ENCODE measurements at places on chromosomes 11 and 22.

DNA sequence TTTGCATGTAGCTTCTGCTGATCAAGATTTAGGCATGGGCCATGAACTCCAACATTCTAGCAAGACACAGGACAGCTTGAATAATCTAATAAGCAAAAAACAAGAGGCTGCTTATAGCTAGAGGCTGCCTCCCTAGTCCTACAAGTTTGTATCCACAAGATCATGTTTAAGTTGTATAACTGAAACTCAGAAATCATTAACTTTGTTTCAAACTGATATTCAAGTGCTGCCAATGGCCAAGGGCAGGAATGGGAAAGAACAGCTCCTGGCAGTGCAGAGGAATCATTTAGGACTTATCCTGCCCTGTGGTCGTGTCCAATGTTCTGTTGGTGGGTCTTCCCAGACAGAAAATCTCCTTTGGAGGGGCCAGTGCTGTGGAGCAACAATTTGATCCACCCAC, 209.6 kb upstream of the DDI1 start:
- DNase-seq = no peak

- no peak for DNase-seq
Measured at GRCh38 chr22:42704896-42705295, 15.8 kb downstream of the A4GALT start.

GRCh38 chr11:790721-791564, 1.1 kb upstream of the CEND1 start:
- DNase-seq = no peak

DNA sequence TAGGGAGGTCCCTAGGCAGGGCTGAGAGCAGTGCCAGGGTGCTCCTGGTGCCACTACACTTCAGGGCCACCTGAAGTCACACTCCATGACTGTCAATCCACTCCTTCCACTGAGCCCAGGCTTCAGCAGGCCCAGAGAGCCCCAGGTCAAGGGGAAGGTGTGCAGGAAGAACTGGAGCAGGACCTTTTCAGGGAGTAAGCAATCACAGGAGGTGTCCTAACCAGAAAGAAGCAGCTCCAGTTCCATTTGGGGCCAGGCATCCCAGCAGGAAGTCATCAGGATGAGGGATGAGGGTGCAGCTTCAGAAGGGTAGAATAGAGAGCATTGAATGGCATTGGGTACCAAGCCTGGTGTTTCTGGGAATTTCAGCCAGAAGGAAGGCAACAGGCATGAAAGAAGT, 556.5 kb downstream of the INSC start:
- DNase-seq = no peak

DNA sequence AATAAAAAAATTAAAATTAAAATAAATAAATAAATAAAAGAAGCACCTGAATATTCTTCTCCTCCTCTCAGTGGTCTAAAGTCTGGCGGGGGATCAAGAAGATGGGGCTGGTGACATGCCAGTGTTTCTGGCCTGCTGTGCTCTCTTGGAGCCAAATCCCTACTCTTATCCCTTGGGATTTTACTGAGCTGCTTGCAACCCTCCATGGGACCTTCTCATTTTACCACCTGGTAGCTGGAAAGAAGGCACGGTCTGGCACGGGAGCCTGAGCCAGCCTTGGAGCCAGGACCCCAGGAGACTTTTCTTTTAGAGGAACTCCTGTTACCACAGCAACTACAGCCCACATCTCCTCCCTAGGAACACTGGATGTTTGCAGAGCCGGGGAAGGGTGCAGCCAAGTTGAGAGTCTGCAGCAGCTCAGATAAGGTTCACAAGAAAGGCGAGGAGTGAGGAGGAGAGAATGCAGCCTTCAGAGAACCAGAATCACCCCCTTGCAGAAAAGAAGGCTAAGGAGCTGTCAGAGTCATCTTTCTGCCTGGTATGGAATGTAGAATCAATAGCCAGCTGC, 21.4 kb downstream of the CD6 start:
- DNase-seq = no peak

DNA sequence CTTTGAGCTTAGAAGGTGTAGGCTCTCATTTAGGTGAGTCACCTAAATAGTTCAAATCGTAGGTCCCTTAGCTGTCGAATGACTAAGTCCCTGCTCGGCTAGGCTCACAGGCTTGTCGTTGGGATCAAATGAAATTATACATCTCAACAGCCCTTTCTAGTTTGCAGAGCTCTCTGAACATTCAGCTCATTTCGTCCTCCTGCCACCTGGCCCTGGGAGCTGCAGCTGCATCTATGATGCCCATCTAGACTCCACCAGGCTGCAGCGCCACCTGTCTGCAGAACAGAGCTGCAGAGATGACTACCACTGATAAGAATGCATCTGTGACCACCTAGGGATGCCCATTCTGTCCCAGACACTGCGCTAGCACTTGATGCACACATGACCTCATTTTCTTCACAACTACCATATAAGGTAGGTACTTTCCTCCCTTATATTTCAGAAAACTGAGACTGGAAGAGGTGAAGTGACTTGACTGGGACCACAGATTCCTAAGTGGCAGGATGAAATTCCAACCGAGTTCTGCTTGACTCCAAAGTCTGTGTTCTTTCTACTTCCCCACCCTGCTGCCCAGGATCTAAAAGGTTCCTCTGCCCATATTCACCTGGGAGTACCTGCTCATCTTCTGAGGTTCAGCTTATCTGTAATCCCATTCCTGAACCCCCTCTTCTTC, 141.1 kb upstream of the NARS2 start:
- DNase-seq = no peak

DNA sequence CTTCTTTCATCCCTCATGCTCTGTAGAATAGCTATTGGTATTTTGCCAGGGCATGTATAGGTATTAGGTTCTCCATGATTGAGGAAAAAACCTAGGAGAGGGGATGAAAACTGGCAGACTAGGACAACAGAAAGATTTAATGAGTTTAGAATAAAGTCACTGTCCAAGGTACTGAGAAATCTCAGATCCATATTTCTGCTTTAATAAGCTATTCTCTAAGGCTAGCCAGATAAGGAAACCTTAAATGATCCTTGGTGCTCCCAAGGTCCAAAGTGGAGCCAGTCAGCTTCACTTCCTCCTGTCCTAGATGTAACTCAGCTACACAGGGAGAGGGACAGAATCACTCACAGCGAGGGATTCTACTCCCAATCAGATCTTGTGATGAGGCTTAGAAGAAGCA, 13.7 kb upstream of the CSNK2A3 start:
- DNase-seq = no peak

GRCh38 chr22:41352058-41352457, 29.7 kb upstream of the TEF start:
- no peak for DNase-seq

DNA sequence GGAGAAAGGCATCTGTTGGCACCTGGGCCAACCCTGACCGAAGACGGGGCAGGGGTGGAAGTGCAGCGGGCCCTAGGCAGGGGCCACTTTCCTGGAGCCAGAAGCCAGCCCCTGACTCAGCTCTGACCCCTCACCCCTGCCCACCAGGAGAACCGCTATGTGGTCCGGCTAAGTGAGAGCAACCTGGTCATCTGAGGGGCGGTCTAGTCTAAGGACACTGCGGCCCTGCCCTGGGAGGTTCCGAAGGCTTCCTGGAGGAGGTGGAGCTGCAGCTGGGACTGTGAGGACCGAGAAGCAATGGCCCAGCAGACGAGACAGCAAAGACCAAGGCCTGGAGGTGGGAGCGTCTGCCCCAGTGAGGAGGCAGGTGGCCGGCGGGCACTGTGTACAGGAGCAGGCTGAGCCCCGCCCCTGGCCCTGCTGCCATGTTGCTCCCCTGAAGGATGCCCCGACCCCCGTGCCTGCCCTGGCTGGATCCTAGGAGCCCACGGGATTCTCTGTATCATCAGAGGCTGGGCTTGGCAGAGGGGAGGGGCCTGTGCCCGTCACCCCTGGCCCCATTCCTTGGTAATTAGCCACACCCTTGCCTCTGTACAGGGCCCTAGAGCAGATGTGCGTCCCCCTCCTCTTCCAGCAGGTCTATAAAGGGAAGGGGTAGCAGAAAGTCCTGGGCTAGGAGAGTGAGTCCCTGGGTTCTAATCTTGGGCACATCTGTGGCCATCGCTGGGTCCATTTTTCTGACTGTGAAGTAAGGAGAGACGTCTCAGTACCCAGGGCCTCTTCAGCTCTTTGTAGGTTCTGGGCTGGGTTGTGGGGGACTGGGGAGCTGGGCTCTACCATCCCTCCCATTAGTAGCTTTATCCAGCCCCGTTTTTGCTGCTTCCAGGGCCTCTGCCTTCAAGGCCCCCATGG, 19.4 kb downstream of the RELT start:
- DNase-seq = no peak

DNA sequence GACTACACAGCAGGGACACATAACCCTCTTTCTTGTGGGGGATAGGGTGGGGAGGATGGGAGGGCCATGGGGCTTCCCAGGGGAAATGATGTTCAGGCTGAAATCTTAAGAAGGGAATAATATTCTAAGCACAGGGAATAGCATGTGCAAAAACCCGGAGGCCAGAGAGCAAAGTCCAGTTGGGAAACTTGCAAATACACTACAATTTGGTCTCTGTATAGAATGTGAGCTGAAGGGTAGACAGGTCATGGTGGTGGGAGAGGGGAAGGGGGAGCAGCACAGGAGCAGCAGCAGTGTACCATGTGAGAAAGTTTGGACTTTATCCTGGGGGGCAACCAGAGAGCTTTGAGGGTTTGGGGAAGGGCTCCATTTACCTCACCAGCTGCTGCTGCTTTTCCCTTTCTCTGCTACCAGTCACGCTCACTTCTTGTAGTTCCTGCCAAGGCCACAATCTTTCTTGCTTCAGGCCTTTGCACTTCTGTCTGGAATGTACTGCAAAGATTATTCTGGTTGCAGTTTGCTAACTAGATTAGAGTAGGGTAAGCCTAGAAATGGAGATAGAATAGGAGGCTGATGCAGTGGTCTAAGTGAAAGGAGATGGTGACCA, 43.0 kb downstream of the KREMEN1 start:
- DNase-seq = no peak

GRCh38 chr11:121225382-121225781, 67.2 kb upstream of the SC5D start:
- no peak for DNase-seq

GRCh38 chr22:26660961-26661578, 3.7 kb downstream of the MIAT start:
- DNase-seq = no peak

- no peak for DNase-seq
Measured at GRCh38 chr11:111684251-111684650, 81.9 kb downstream of the PPP2R1B start.

DNA sequence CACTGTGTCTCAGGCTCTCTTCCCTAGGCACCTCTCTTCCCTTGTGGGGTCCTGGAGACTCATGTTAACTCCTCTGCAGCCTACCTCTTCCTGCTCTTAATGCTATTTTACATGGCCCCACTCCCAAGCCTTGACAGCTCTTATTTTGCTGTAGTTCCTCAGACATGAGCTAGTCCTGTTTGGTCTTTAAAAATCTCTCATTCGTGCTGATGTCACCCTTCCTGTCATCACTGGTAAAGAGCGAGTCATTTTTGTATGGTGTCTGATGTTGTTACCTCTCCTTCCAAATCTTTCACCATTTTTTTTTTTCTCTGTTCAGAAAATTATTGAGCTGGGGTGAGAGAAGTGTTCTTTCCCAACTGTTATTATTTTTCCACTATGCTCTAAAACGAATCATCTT, 84.8 kb upstream of the ZBED5 start:
- no peak for DNase-seq

DNA sequence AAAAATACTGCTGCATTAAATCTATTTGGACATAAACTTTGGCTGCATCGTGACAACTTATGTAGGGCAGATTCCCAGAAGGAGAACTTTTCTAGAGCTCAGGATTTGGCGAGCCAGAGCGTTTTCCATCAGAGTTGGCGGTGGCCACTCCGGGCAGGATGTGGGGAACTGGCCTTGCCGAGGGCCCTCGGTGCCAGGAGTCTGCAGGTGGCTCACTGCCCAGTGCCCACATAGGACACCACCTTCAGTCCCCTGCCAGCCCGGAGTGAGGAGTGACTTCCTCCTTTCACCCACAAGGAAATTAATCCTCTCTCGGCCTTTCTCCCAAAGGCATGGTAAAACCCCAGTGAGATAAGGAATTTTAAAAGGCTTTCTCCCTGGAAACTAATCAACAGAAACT, 1.6 kb upstream of the LGALS2 start:
- no peak for DNase-seq

DNA sequence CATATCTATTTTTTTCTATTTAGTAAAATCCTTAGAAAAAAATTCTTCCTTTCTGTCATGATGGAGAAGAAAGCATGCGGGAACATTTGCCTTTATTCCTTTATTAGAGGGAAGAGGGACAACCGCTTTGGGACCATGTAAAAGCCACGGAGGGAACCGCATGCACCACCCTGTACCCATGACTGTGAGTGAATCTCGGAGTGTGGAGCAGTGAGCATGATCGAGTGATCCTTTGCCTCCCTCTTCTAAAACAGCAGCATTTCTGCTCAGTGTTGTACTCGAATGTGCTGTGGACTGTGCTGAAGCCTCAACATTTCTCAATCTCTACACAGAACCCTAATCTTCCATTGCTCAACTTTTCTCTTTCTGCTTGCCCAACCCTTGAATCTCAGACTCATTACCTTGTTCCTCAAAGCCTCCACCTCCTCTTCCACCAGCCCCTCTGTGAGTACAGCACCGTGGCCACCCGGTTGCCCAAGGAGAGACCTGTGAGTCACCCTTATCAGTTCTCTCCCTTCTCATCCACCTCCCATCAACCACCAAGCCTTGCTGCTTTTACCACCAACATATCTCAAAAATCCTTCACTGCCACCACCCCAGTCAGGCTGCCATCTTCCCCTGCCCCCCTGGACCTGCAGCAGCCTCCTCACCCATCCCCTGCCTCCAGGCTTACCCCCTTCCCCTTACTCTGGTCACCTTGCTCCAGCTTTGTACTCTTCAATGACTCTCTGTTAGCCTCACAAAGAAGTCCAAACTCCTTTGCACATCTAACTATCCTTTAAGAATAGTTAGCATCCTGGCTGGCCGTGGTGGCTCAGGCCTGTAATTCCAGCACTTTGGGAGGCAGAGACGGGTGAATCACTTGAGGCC, 103.1 kb downstream of the NAT10 start:
- DNase-seq = no peak

DNA sequence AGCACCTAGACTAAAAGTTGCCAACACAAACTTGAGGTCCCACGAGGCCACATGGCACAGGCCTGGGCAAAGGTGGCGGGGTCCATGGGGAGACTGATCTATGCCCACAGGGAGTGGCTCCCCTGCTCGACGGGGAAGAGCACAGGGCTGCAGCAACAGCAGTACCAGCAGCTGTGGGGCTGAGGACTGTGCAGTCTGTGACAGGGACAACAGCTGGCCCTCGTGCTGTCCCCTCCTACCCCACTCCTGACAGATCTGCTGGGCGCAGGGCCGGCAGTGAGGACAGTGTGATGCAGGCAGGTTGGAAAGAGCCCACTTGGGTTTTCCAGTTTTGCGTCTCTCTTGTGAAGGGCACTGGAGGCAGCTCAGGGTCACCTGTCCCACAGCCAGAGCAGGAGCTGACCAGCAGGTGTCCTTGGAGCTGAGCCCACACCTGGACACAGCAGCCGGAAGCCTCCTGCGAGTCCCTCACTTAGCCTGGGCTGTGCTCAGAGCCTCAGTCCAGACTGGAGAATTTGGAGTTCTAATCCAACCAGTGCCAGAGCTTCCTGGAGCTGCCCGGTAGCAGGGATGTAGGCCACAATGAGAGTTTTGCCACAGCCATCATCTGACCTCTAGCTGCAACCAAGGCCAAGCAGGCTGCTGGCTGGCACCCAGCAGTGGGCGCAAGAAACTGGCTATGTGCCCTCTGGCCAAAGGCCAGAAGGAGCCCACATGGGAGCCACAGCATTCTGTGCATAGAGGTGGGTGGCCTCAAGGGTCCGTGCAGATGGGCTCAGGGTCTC, 3.6 kb upstream of the GAS2L1 start:
- DNase-seq = no peak

- no peak for DNase-seq
Measured at GRCh38 chr22:35516723-35517122, 23.9 kb upstream of the RASD2 start.
